T-helper 22 cell (primary cell): ENCODE measurements at places on chromosomes 11 and 22.

DNA sequence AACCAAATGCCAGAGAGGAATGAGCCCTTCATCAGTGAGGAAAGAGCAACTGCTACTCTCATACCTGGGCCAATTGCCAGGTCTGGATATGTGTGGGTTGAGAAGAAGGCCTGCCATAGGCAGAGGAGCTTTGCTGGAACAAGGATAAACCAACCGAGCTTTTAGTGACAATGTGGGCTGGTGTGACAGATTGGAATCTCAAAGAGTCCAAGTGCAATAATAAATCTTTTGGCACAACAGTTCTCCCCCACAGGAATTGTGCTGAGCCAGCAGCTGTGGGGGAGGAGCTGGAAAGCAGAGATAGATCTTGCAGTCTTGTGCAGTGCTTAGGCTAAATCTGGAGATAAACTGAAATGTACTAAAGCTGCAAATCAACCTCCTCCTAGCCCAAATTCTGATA is 79.4 kb upstream of the ISX start:
- no peak for DNase-seq

- no peak for DNase-seq
These were observed 5.8 kb upstream of the NECTIN1 start for GRCh38 chr11:119734788-119735187.

DNA sequence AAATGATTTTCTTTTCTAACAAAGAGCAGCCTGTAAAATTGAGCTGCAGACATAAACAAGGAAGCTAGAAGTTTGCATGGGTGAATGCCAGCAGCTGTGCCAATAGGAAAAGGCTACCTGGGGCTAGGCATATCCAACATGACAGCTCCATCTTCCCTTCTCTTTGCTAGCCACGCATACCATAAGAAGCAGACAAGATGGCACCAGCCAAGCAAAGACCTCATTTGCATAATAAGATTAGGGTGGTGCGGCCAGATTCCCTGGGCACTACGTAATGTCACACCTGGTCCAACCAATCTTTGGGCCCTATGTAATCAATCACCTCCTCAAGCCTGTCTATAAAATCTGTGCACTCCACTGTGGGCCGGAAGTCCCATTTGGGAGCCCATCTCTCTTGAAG is 108.3 kb downstream of the SWAP70 start:
- DNase-seq = no peak

DNA sequence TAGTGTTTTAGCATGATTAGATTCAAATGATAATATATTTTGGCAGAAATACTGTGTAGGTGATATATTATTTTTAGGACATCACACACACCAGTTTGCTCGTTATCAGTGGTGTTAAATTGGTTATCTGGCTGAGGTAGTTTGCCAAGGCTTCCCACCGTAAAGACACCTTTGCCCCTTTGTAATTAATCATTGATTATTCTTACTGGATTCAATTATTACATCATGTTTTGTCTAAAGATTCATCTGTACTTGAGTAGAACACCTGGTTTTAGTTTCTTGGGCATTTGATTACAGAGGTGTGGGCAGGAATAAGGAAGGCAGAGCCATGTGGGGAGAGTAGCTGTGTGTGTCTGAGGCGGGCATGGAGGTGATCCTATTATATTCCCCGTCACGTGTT is 39.5 kb upstream of the ST14 start:
- no peak for DNase-seq

- no peak for DNase-seq
These were observed 340.8 kb downstream of the MN1 start for GRCh38 chr22:27460591-27461347.

GRCh38 chr11:16169956-16170847 is 186.1 kb downstream of the SOX6 start:
- no peak for DNase-seq

DNA sequence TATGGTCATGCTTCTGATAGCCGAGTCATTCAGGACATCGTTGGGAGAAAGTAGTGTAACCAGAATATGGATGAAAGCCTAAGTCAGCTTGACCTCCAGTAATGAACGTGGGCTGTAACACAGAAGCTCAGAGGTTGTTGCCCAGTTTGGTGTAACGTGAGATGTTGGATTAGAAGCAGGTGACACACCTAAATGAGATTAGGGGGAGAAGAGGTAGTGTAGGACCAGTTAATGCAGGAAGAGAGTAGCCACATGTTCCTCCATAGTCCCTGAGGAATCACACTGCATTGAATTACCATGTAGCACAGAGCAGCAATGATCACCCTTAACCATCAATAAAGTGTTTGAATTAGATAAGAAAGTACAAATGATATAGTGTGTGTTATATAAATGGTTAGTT is 20.4 kb downstream of the FBXO7 start:
- no peak for DNase-seq

GRCh38 chr11:112509300-112509699 is 248.6 kb upstream of the PLET1 start:
- no peak for DNase-seq

DNA sequence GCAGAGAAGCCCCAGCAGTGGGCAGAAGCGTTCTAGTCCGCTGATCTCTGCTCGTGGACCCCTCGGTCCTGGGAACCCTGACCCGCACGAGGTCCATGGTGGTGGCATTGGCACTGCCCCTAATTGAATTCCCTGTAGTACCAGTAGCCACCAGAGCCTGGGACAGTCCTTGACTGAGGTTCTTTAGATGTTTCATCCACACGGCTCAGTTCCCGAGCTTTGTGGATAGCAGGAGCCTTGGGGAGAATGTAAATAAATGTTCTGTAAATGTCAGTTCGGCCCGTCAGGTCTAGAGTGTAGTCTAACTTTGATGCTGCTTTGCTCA is 39.4 kb upstream of the SEPTIN5 start:
- no peak for DNase-seq
